ENCODE measurements at places on chromosomes 7 and 10.

DNA sequence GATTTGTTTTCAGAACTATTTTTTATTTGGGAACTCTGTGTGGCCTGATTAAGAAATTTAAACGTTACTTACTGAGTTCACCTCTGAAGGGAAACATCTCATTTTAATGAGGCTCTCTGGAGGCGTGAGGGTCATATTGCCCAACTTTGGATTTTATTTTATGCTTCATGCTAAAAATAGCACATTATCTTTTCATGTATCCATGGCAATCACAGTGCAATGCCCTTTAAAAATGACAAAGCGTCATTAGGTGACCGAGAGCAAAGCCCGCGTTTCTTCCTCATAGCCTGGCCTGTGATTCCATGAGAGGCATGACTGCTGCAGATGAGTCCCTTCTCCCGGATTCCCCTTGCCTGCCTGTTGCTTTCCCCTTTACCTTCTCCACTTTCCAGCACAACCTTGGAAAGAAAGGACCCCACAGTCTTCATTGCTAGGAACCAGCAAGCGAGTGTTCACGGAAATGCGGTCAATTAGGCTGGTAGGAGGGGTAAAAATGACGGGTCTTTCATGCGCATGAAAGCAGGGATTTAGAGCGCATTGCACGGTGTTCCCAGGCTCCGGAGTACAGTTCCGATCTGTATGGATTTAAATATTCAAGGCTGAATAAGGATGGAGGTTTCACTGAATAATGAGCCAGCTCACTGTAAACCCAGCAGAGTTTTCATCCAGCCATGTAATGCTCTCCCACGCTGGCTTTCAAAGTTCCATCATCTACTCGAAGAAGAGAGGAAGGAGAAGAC, 98.2 kb upstream of the PITRM1 start:
- no peak for DNase-seq

- DNase-seq = no peak
These were observed at the start of gene DGKB for GRCh38 chr7:14902589-14903067. DGKB (minus strand) TSS chr7:14902751.

DNA sequence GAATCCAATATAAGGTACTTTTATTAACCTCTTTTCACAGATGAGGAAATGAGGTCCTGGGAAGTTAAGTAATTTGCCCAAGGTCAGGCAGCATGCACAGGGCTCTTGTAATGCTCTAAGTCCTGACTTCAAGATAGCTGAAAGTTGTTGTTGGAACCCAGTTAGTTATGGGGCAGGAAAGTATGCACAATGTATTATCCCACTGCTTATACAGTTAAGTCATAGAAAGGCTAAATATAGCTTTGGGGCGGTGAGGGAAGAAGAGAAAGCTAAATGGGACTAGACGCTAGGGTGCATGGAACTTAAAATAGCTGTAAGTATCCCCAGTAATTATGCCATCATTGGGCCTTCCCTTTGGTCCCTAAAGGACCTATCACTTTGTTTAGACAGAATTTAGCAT, 9.2 kb downstream of the GLCCI1 start:
- no peak for DNase-seq

GRCh38 chr10:71042699-71043098, 154.3 kb upstream of the PCBD1 start:
- no peak for DNase-seq

- DNase-seq = no peak
These were observed 88.1 kb downstream of the GSAP start for GRCh38 chr7:77327932-77328628.

DNA sequence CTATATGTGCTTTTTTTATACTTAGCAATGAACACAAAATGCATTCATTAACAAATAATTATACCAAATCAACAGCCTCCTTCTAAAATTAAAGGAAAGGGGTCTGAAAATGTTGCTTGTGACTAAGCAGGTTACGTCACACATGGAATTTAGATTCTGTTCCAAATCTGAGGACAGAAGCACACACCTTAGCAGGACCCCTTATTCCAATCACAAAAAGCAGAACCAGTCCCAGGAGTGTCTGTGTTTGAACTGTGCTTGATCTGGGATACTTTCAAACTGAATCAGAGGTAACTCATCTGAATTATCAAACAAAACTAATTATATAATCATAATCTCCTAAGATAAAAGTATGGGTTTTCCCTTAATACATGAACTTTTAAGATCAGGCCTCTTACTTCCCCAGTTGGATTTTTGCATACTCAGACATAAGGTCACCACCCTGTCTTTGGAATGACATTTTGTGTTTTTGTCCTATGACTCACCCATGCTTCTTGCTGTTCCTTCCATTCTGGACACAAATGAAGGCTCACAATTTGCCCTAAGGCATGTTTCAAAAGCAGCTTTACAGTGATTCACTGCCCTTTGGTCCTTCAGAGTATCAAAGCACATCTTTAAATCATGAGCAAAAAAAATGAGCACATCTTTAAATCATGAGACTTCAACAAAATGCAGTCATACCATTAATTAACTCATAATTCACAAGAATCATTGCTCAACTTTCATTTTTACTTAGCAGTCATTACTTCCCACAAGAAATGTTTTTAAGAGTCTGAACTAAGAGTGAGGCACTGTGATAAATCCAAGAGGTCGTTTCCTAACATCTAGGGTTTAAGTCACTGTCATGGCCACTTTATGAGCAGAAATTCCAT, 35.5 kb downstream of the SEMA3C start:
- DNase-seq = no peak

- no peak for DNase-seq
These were observed 248.7 kb upstream of the TCF7L2 start for GRCh38 chr10:112701211-112701877.

GRCh38 chr7:120114626-120115025, 158.3 kb upstream of the KCND2 start:
- no peak for DNase-seq

DNA sequence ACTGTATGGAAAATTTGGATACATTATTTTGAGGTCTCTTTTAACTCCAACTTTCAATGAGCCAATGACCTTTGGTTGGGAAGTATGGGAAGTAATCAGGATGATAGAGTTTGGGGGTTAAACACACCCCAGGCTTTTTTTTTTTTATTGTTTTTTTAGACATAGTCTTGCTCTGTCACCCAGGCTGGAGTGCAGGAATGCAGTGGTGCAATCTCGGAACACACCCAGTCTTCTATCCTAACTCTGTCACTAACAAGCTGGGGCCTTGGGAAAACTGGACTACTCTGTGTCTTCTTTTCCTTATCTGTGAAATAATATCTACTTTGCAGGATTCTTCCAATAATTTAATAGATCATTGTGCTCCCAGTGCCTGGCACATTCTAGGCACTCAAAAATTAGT, 37.6 kb upstream of the AGBL3 start:
- DNase-seq = no peak

GRCh38 chr7:115593111-115593510, 437.5 kb downstream of the TFEC start:
- DNase-seq = no peak

GRCh38 chr10:94299417-94299816, 63.3 kb downstream of the NOC3L start:
- DNase-seq = no peak
